NCI-H1930 (cell line): ENCODE measurements at places on chromosomes 1 and 21.

- DNase-seq: no peak
Observed at GRCh38 chr1:10986525-10986890, 25.9 kb upstream of the TARDBP start.

DNA sequence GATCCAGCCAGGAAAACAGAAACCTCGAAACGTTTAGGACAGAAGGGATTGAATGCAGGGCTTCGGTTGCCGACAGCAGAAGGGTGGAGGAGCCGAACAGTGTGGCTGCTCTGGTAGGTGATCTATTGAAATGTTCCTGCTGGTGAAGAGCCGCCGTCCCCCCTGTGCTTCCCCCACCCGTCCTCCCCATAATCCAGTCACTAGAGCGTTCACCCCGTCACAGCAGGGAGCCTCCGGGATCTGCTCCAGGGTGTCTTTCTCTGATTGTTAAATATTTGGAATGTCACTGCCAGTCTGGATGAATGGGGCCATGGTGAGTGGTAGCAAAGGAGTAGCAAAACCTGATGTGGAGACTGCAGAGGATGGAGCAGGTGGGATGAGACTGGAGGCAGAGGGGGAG is 255.1 kb upstream of the CSF3R start:
- no peak for DNase-seq

GRCh38 chr21:42209801-42210479 is 9.0 kb upstream of the ABCG1 start:
- DNase-seq: no peak

GRCh38 chr1:95916616-95917015 is 682.6 kb downstream of the RWDD3 start:
- DNase-seq: no peak

DNA sequence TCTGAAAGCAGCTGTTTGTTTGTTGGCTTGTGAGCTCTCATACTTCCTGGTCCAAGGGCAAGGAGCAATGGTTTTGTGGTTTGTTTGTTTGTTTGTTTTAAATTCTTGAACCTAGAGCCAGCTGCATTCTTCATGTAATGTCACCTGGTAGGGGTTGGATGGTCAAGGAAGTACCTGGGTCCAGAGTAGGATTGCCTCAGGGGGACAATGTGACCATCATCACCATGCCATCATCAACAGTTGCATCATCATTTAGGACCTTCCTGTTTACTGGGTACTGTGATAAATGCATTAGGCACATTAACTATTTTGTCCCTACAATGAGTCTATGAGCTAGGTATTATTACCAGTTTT is 14.7 kb upstream of the MYOG start:
- DNase-seq: no peak

DNA sequence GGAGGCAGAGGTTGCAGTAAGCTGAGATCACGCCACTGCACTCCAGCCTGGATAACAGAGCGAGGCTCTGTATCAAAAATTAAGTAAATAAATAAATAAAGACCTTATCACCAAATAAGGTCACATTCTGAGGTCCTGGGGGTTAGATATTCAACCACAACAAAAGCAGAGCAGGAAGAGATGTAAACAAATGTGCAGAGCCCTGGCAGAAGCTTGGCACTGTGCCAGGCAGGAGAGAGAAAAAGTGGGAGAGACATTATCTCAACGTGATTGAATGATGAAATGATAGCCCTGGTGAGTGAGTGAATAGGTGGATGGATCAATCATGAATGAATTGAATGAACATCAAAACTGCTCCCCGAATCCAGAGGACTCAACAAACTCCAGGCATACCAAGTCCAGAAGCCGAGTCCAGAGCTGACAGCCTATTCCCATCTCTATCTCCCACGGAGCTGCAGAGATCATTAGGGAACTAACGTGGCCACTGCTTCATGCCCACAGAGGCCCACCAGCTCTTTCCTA is 150.7 kb downstream of the TOMM20 start:
- DNase-seq: no peak

DNA sequence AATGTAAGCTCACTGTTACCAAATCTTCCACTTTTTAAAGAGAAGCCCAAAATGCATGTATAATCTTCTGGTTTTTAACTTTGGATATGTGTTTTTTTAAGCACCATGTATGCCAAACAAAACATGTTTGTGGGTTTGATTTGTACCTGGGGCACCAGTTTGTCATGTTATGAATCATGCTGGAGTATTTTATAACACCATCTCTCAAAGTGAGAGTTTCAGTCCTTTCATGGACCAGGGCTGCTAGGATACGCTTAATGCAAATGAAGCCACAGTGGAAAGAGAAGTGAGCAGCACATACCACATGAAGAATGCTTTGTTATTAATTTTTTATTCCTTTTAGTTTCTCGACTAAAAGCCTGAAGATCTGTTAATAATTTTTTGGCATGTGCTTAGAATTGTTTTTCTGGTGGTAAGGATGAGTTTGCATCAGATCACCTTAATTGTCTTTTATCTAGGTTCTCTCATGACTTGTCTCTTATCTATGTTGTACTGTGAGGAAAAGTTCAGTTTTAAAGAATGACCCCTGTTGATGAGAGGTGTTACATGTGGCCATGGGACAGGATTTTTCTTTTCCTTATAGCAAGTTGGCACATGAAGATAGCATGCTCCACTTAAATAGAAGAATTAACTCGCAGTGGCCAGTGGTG is 2.0 kb upstream of the RABGAP1L start:
- no peak for DNase-seq

- no peak for DNase-seq
Observed at GRCh38 chr1:38888423-38889333, 7.3 kb upstream of the GJA9 start.

GRCh38 chr1:17759114-17759513 is 4.0 kb downstream of the ACTL8 start:
- no peak for DNase-seq

DNA sequence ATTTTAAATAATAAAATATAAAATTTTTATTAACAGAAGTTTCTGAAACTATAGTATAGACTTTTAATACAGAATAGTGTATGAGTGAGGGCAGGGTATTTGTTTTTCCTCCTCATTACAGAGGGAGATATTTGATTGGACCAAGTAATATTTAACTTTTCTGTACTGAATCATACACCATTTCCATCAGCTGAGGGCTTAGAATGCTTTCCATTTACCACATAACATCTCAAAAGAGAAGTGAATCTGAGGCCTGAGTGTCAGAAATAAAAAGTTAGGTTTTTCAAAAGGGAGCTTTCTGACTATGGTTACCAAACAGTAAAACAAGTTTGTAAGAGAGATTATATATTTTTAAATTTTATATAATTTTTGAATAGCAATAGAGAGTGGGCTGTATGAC is 29.5 kb downstream of the TLCD4 start:
- DNase-seq: no peak

GRCh38 chr1:184708084-184708676 is 46.5 kb downstream of the EDEM3 start:
- no peak for DNase-seq

DNA sequence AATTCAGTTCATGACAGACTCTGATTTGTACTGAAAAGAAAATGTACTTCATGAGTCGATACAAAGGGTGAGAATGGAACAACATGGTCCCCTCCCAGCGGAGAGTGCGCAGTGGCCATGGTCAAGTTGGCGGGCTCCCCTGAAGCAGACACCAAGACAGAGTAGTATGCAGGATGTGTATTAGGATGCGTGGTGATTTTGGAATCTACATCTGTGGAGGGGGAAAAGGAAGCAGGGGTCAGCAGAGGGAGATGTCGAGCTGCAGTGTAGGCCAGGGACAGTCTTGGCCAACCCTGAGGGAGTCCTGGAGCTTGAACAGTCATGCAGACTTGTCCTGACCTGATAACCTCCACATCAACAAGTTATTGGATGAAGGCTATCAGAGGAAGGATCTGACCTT is 481.0 kb downstream of the OMA1 start:
- no peak for DNase-seq

GRCh38 chr1:8477166-8477982 is 159.5 kb downstream of the SLC45A1 start:
- no peak for DNase-seq

GRCh38 chr1:22670352-22670975 is 17.4 kb downstream of the C1QB start:
- no peak for DNase-seq

- no peak for DNase-seq
Observed at GRCh38 chr1:99531578-99532275, 114.2 kb upstream of the PALMD start.

DNA sequence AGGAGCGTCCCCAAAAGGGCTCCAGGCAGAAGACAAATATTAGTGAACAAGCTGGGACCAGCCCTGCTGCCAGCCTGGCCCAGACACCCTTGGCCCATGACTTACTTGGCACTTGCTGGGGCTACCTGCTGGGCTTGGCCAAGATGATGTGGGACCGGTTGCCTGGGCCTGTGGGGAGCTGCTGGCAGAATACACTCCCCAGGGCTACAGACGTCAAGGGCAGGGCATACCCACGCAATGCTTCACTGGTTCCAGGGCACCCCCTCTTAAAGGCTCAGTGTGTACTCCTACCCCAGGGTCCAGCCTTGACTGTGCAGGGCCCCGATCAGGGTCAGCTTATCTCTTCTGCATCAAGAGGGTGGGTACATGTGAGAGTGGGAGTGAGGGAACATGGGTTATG is 106.5 kb upstream of the SLC2A1 start:
- DNase-seq: no peak

- DNase-seq: no peak
Observed at GRCh38 chr1:10108134-10108663, 75.4 kb downstream of the UBE4B start.

DNA sequence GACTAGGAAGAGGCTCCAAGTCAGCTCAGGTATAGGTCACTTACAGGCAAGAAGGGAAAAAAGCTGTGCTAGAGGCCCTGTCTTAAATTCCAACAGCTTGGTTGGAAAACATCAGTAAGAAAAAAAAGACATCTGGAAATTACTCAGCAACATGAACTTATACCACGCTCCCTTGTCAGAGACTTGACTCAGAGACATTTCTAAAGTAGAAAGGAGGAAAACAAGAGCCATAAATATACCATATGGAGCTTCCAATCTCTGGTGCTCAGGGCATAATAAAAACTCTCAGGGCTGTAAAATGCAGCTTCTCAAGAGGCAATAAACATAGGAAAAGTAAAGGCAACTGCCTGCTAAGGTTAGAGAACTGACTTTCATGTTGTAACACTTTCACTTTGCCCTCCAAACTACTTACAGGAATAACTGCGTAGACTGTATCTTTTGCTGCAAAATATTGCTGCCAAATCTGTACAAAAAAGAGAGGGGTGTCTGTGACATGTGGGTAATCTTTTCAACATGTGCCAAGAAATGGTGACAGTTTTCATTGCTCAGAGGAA is 14.7 kb downstream of the ATPAF1 start:
- DNase-seq: no peak

DNA sequence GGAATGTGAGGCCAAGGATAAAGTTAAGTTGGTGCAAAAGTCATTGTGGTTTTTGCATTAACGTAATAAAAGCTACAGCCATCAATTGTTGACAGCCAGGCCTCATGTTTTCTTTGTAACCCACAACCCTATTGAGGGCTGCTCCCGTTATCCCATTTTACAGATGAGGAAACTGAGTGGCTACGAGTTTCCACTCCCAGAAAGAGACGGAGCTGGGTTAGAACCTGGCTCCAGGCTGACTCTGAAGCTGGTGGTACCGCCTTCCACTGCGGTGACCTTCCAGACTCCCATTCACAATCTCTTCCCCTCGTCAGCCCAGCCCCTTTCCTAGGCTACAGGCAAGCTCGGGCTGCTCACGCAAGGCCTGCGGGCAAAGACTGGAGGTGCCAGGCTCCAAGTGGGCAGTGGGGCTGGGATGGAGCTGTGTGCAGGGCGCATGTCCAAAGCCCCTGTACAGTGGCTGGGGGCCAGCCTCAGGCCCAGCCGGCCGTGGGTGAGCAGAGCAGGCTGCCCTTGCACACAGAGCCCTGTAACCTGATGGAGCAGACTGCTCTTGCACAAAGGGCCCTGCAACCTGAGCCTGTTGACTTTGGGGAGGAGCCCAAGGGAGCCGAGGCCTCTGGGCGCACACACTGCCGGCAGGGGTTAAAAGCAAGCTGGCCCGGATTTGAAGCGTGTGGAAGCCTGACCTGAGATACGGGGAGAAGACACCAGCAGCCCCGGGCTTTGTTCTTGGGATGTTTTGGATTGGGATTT is 97.4 kb upstream of the TMPRSS2 start:
- no peak for DNase-seq

- peak; percentile 49 for DNase-seq
Observed at GRCh38 chr1:109640285-109640865, 15.5 kb upstream of the GSTM4 start.

GRCh38 chr21:42460391-42461184 is 35.4 kb downstream of the RSPH1 start:
- no peak for DNase-seq

- no peak for DNase-seq
Observed at GRCh38 chr1:186183219-186183618, 191.8 kb downstream of the TPR start.

DNA sequence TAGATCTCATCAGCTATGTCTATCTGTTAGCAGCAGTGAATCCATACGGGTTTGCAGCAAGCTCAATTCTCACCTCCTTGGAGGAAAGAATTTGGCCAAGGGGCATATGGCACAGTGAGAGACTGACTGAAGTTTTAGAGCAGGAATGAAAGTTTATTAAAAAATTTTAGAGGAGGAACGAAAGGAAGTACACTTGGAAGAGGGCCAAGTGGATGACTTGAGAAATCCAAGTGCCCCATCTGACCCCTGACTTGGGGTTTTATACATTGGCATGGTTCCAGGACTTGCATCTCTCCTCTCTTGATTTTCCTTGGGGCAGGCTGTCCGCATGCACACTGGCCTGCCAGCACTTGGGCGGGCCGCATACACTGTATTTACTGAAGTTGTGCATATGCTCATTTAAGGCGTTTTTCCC is 9.2 kb upstream of the OSBPL9 start:
- DNase-seq: no peak

GRCh38 chr1:165734906-165735305 is 33.8 kb downstream of the TMCO1 start:
- no peak for DNase-seq

DNA sequence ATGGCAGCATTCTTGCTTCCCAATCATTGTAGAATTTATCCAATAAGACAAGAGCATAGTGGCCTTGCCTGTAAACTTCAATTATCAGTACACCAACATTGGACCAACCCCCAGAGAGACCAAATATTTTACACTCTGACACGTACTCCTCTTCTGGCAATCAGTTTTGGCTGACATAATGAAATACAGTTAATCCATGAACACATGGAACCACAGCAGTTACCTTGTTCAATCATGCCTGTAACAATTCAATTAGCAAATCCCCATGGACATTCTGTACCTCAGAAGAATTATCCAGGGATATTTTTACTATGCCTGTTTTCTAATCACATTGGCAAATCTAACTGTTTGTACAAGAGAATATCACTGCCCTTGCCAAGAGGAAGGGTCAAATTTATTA is 2162.0 kb downstream of the MRPL39 start:
- no peak for DNase-seq

- DNase-seq: no peak
Observed at GRCh38 chr1:58927722-58928085, 143.9 kb upstream of the JUN start.
